Anterior cingulate cortex (tissue), 58 donors: ENCODE measurements at places on chromosomes 3 and 15.

DNA sequence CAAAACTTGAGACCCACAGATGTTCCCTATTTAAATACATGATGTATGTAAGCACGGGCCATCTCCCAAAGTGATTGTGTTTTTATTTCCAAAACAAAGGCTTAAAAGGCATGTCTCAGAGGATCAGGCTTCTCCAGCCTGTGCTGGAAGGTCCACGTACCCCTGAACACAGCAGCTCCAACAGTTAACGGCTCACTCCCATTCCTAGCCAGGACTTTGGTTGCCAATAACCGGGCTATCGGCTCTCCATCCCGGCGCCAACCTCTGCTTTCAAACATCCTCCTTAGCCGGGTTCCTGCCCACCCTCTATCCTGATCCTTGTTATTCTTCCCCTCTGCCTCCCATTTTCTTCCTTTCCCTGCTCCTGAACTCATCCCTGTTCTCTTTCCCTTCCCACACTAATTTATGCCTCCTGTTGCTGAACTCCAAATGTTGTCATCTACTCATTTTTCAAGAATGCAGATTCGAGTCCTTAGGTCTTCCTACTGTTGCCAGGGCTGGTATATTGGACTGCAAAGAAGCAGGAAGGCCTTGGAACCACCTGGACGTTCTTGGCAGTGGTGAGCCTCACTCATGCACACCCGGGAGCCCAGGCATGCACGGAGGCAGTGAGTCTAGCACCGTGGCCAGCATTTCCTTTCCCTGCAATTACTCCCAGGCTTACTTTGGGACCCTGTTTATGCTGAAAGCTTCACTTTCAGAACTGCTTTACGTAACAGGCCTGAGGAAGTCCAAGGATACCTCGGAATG is 128.4 kb upstream of the RAD18 start:
- no peak for DNase-seq

GRCh38 chr3:45596290-45596791 is 1.8 kb downstream of the LIMD1 start:
- no peak for DNase-seq

- DNase-seq: no peak
Measured at GRCh38 chr15:101100593-101101442, 151.0 kb downstream of the CHSY1 start.

DNA sequence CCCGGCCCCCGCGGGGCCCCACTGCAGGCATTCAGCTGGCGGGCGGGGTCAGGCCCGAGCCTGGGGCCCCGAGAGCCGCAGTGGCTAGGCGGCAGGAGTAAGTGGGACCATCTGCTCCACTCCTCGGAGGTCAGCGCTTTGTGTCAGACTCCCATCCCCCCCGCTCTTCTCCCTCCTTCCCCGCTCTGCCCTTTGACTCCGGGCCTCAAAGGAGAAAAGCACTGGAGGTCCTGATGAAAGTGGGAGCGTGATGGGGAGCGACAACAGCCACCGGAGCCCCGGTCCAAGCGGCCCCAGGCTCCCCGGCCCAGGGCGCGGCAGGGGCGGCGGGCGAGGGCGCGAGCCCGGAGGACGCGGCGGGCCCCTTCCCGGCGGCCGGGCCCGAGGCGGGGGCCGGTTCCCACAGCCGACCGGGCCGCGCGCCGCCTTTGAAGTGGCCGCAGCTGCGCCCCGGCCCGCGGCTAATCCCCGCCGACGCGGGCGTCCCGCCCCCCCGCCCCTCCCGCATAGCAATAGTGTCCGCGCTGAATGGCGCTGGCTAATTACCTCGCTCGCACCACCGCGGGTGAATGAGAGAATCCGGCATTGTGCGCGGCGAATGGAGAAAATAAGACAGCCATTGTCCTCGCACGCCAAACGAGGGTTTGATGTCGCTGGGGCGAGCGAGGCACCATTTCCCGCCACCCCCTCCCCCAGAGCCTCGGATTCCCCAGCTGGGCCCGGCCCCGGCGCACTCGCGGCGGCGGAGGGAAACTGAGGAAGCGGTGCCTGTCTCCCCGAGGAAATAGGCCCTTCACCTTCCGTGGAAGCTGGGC is 22.4 kb downstream of the IGDCC3 start:
- DNase-seq: peak; percentile 48

- no peak for DNase-seq
Measured at GRCh38 chr15:70794596-70795310, 31.4 kb upstream of the UACA start.

- no peak for DNase-seq
Measured at GRCh38 chr15:69513986-69514385, 61.4 kb downstream of the RPLP1 start.

- no peak for DNase-seq
Measured at GRCh38 chr15:83053151-83053550, 13.9 kb downstream of the BTBD1 start.

DNA sequence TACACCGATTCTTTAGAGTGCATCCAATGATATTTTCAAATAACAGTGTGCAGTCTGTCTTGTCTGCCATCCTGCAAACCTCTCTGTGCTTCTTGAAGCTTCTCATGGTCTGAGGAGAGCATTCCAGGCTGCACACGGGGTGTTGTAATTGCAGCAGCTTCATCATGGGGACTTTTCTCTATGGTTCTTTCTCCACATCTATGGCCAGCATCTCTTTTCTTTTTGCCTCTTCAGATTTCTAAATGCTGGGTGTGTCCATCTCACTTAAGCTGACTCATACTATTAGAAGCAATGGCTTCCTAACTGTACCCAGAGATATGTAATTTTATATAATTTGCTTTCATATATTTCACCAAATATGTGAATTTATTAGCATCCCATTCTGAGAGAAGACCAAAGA is 63.8 kb upstream of the EPHB3 start:
- no peak for DNase-seq

DNA sequence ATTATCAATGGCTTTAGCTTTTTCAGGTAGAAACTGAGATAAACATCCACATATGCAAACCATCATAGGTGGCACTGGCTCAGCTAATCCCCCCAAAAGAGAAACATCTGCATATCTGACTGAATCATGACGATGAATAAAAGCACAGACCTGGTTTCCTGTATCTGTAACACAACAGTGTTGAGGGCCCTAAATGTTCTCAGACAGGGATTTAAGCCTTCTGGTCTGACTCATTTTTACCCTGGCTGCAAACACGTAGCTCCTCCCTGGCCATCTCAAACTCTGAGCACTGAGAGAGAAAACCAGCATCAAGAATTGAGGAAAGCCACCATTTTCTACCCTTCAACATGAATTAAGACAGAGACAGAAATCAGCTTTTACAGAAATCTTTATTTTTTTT is 35.2 kb downstream of the GLB1 start:
- no peak for DNase-seq

- DNase-seq: no peak
Measured at GRCh38 chr3:155805204-155805801, 775 bp downstream of the C3orf33 start.

DNA sequence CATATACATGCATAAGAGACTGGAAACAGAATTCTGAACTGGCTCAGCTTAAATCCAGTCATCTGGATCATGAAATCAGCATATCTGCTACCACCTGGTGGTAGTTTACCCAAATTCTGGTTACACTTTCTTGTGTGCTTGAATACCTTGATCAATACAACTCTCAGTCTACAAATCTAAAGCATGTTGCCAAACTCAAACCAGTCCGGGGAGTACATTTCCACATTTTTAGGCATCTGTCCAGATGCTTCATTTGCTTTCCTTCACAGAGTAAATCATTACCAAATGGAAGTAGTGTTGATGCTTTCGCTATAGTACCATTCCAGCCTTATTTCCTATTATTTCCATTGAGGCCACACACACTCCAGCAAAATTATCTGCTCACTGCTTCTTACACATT is 126.4 kb downstream of the P2RY1 start:
- no peak for DNase-seq

GRCh38 chr3:143525408-143525807 is 322.9 kb downstream of the SLC9A9 start:
- DNase-seq: no peak

GRCh38 chr3:141740349-141740748 is 2.3 kb downstream of the RNF7 start:
- no peak for DNase-seq

DNA sequence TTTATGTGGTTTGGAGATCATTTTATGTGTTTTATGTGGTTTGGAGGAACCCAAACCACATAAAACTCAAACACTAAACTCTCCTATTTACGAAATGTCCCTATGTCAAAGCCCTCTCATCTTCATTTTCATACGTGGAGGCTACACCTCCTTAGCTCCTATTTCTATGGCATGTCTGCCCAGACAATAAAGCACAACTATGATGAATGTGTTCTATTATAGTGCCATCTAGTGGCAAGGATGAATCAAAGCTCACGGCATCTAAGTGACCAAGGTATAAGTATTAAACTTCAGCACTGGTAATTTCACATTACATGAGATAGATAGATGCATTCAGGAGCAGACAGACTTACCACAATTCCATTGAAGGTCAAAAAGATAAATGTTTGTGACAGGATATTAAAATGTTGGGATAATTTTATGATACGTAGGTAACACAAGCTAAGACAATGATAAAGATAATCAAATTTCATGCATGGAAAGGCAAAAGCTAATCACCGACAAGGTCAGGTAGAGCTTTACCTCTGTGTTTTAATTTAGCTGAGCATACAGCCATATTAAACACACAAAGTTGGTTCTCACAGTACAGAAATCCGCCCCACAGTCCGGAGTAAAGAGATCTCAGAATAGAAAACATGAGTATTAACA is 130.6 kb upstream of the FHIT start:
- DNase-seq: no peak

DNA sequence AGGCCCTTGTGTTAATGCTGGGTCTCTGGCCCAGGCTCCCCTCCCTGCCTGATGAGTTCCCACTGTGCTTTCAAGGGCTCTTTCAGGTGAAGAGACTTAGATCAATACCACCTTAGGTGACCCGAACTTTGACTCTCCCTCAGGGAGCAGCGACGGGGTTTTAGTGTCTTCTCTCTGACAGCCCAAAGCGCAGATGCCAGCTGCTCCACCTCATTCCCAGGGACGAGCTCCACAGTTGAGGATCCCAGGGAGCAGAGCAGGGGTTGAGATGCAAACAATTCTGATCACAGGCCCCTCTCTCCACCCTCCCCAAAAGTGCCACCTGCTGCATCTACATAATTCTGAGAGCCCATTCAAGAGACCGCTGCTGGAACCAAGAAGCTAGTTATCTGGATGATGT is 265.1 kb downstream of the TJP1 start:
- no peak for DNase-seq

DNA sequence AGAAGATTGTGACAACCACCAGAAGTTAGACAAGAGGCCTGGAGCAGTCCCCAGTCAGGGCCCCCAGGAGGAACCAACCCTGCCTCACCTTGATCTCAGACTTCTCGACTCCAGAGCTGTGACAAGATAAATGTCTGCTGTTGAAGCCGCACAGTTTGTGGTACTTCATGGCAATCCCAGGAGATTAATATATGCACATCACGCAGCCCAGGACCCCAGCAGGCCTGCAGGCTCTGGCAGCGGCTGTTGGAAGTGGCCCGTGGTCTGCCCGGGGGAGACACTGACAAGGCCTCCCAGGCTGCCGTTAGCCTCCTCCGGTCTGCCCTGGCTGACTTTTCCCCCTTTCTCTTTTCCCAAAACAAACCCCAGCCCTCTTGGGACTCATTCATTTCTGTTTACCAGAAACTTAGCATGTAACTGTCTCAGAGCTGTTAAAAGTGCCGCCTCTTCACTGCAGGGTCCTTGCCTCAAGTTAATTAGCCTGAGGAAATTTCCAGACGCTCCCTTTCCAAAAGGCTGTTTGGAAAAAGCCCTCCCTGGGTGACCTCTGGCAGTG is 183.5 kb upstream of the LYSMD4 start:
- no peak for DNase-seq

- no peak for DNase-seq
Measured at GRCh38 chr15:64502551-64502950, 42.2 kb downstream of the ZNF609 start.

DNA sequence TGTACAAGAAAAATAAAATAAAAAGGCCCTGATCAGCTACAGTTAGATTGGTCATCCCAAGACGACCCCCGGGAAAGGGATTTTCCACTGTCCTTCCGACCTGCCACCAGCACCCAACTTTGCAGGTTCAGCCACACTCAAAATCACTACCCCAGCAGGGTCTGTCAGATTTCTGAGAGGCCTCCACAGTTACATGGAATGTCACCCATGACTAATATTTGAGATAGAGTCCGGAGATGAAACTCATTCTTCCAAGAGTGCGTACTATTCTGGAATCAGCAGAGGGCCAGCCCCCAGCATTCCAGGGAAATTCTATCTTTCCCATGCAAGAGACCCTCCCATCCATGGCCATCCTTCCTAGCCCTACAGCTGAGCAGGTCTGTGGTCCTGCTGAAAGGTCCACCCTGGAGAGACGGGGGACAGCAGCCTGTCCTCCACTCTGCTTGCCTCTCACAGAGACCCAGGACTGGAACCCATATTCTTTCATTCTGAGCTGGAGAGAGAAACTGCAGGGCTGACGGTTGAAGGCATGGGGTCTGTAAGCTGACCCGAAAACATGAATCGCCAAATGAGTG is 5.8 kb downstream of the LIPC start:
- DNase-seq: no peak

DNA sequence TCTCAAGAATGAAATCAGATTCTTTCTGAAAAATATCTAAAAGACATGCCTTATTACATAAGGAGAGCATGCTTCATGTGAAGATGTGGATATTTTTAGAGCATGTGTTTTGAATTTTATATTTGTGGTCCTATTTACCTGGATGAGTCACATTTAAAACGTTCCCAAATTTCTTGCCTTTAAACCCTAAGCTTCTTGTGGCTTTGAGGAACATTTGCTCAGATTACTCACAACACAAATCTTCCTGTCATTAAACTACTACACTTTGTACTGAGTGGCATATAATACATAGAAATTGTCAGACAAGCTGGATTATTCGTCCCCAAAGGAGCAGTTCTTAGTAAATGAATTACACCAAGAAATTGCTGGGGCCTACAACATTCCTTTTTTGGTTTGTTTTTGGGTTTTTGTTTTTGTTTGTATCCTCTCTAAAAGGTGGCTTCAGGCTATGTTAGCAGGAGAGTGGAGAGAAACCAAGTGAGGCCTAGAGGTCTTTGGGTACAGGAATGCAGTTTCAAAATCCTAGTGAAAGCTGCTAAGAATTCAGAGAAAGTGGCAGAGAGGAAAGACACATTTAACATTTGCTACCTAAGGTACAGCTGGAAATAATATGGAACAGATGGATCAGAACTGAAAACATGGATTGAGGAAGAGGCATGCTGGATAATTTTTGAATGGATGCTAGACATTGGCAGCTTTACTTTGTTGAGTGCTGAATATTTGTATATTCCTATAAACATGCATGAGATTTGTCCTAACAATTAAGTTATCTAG is 128.1 kb downstream of the RPL22L1 start:
- DNase-seq: no peak

GRCh38 chr3:127674790-127675189 is 2.0 kb downstream of the ABTB1 start:
- no peak for DNase-seq

DNA sequence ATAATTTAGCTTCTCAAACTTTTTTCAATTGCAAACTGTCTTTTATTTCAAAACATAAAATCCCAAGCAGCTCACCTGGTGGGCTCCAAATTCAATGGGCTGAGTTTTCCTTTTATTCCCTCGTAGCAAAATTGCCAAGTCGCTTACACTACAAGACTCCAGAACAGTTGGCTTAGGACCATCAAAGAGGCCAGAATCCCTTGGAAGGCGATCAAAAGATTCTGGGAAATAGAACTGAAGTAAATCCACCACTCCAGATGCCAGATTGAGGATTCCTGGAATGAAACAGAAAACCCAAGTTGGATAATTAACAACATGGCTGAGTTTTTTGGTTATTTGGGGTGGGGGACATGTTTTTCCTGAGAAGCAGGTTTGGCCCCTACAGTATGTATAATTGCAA is 87.7 kb upstream of the DCLK3 start:
- no peak for DNase-seq

- no peak for DNase-seq
Measured at GRCh38 chr3:195284842-195285241, 13.9 kb upstream of the XXYLT1 start.
